Iris pigment epithelial cell (primary cell): ENCODE measurements at places on chromosomes 5 and 9.

- DNase-seq, result no peak
Observed at GRCh38 chr5:75694781-75695180, 22.5 kb downstream of the POC5 start.

DNA sequence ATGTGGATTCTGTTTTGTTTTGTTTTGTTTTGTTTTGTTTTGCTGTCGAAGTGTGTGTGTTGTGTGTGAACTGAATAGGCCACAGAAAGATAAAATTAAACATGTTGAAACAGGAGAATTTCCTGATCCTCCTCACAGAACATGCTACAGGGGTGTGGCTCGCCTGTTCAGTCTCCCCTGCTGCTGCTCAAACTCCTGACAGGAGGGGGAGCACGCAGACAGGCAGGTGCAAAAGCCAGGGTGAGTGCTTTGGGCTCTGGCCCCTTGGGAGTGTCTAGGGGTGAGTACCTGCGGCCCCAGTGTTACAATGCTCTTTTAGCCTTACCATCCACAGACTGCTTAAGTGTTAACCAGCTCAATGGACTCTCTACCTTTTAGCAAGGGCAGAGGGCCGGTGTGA lies 473.5 kb downstream of the MAT2B start:
- DNase-seq, result no peak

DNA sequence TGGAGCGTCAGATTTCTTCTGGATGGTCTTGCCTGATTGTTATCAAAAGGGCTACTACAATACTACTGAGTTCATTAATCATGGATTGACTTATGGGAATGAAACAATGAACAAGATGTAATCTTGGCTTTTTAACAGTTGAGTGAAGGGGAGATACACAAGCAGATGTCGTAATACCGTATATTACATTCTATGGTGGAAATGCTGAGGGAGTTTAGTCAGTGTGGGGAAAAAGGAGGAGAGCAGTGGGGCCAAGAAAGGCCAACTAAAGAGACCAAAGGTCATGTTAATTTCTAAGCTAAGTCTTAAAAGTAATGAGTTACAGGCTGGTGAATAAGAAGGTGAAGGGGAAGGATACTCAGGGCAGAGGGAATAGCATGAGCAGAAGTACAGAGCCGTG lies 29.0 kb upstream of the PSAT1 start:
- no peak for DNase-seq

- peak; percentile 34 for DNase-seq
Observed at GRCh38 chr5:169421677-169422076, 120.7 kb upstream of the SLIT3 start.

- no peak for DNase-seq
Observed at GRCh38 chr5:124421584-124421983, 324.9 kb downstream of the ZNF608 start.

GRCh38 chr5:113552137-113552536 lies 38.6 kb downstream of the YTHDC2 start:
- no peak for DNase-seq

DNA sequence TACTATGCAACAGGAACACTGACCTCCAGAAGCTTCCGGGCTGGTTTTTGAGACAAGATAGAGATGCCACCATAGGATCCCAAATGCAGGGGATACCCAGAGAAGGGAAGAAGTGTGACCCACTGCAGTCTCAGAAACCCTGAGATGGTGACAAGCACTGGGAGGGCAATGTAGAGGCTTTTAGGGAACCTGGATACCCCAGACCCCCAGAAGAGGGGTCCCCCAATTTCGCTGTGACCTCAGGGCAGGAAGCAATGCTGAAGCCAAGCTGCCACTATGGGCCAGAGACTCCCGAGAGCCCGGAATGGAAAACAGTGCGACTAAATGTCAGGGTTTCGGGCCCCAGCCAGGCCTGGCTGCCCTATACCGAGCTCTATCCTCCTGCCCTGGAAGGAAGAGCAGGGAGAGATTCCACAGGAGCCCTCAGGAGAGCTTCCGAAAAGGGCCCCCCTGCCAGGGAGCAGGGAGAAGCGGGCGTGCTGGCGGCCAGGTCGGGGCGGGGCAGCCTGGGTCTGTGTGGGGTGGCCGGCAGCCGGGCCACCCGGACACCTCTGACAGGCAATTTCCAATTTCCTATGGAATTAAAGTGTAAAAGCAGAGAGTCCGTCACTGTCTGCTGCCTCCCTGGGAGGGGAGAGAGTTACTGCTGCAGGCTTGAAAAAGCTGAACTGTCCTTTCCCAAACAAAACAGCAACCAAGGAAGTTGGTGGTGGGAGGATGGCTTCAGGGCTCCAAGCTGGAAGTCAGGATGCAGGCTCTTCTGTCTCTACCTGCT lies 154.2 kb downstream of the FGF18 start:
- no peak for DNase-seq

DNA sequence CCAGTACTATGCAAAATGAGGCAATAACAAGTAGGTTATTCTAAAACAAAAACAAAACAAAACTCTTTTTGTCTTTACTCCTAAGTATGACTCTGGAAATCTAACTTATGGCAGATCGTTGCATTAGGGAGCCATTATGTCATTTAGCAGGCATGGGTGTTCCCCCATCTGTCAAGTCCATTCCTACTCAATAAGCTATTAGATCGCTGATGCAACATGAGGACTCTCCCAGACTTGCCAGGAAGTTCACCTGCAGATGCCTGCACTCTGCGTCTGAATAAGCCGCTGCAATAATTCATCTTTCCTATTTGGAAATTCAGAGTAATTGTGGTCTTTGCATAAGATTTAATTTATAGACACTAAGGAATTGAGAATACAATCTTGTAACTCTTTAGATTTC lies 585.0 kb downstream of the KIF4B start:
- DNase-seq, result no peak

DNA sequence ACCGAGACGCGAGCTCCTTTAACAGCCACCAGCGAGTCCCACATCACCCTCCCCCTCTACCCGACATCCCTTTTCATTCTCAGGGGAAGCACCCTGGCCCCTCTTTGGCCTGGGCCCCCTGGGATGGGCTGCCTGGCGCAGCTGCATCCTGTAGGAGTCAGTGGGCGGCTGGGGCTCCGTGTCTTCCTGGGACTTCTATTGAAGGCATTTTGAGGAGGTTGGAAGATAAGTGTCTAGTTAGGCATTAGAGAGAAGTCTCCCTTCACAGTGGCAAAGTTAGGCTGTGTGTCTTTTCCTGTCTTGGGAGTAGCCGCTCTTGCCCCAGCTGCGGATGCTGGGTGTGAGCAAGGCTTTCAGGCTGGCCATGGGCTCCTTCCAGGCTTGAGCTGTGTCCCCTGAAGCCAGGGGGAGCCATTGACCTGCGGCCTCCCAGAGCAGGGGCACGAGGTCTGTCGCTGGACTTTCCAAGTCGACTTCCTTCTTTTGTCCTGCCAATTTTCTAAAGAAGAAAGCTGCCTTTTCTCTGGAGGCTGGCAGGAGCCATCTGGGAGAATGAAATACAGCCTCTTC lies 18.6 kb upstream of the NKD2 start:
- no peak for DNase-seq
